H1 (cell line): ENCODE measurements at places on chromosomes 1 and 21.

GRCh38 chr1:30724655-30725421, 1.5 kb upstream of the MATN1 start:
- H3K4me1 ChIP-seq = no peaks in the 10 kb centered on the region
- DNase-seq = no peak
- no peak overlapping the region for H3K4me3 ChIP-seq
- H3K27me3 ChIP-seq = no peaks in the 10 kb centered on the region
- no peak overlapping the region for H3K27ac ChIP-seq
- H3K36me3 ChIP-seq = no peaks in the 10 kb centered on the region

- H3K4me3 ChIP-seq = no peak overlapping the region
- DNase-seq = no peak
- H3K27me3 ChIP-seq = peaks cover 2% of the 10 kb centered on the region; the same call in 1 of the 2 replicates
- no peaks in the 10 kb centered on the region for H3K4me1 ChIP-seq
- H3K27ac ChIP-seq = no peak overlapping the region
Observed at GRCh38 chr1:190597294-190597693, 119.6 kb upstream of the BRINP3 start.

GRCh38 chr1:245129319-245130240, 25.2 kb upstream of the KIF26B start:
- H3K4me1 ChIP-seq = no peaks in the 10 kb centered on the region; the same call in 1 of the 2 replicates
- H3K27ac ChIP-seq = no peak overlapping the region
- no peak overlapping the region for H3K4me3 ChIP-seq
- H3K36me3 ChIP-seq = no peaks in the 10 kb centered on the region
- no peak for DNase-seq

DNA sequence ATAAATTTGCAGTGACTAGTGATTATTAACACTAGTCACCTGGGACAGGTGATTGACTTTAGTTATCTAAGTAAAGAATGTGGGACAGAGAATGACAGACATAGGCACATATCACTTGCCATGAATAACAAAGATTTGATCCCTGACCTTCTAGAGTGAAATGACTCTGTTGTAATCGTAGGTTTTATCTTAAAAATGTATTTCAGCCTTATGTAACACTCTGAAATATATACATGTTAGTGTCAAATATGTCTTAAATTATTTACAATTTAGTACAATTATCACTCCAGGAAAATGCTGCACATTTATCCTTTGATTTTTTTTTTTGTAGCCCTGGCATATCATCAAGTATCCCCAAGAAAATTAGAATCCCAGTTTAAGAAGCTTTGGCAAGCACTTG, 186.4 kb upstream of the PTGFR start:
- no peaks in the 10 kb centered on the region for H3K27me3 ChIP-seq
- H3K36me3 ChIP-seq = no peaks in the 10 kb centered on the region
- H3K4me3 ChIP-seq = no peak overlapping the region
- no peak overlapping the region for H3K27ac ChIP-seq

DNA sequence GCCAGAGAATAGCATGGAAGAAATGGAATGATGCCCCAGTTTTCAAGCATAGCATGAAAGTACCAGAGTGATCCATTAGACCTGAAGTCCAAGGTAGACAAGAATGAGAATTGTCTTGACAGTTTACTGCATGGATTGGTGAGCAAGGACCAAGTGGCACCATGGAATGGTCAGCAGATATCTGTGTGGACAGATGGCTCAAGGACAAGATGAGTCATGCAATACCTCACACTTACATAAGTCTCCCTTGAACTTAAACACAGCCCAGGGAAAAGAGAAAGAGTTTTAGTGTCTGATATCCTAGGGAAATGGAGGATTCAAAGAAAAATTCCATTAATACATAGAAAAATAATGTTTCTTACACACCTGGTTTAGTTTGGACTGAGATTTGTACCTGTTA, 195.2 kb downstream of the MRPL39 start:
- no peaks in the 10 kb centered on the region for H3K27me3 ChIP-seq
- H3K4me1 ChIP-seq = no peaks in the 10 kb centered on the region
- no peak overlapping the region for H3K4me3 ChIP-seq
- DNase-seq = no peak

- H3K4me3 ChIP-seq = no peak overlapping the region
- DNase-seq = no peak
- no peaks in the 10 kb centered on the region for H3K36me3 ChIP-seq
- H3K4me1 ChIP-seq = no peaks in the 10 kb centered on the region; the same call in 1 of the 2 replicates
Observed at GRCh38 chr1:57797084-57797483, 373.2 kb upstream of the DAB1 start.

- no peak overlapping the region for H3K27ac ChIP-seq
- no peaks in the 10 kb centered on the region for H3K36me3 ChIP-seq
- DNase-seq = no peak
- H3K4me3 ChIP-seq = no peak overlapping the region
- no peaks in the 10 kb centered on the region; the same call in 1 of the 2 replicates for H3K27me3 ChIP-seq
Observed at GRCh38 chr1:22922640-22923039, 50.0 kb downstream of the LACTBL1 start.

GRCh38 chr1:209549443-209550205, 33.9 kb upstream of the CAMK1G start:
- H3K4me1 ChIP-seq = peaks cover 17% of the 10 kb centered on the region
- H3K27me3 ChIP-seq = no peaks in the 10 kb centered on the region; the same call in 1 of the 2 replicates
- DNase-seq = no peak
- H3K27ac ChIP-seq = no peak overlapping the region
- H3K4me3 ChIP-seq = no peak overlapping the region

- no peaks in the 10 kb centered on the region for H3K27me3 ChIP-seq
- no peaks in the 10 kb centered on the region for H3K4me1 ChIP-seq
- H3K27ac ChIP-seq = no peak overlapping the region
- no peaks in the 10 kb centered on the region for H3K36me3 ChIP-seq
- no peak for DNase-seq
Observed at GRCh38 chr21:24976238-24976637, 631.0 kb downstream of the MRPL39 start.

- peaks cover 4% of the 10 kb centered on the region for H3K4me1 ChIP-seq
- no peaks in the 10 kb centered on the region for H3K27me3 ChIP-seq
- DNase-seq = no peak
- H3K27ac ChIP-seq = no peak overlapping the region
- H3K36me3 ChIP-seq = no peaks in the 10 kb centered on the region
Observed at GRCh38 chr1:157439302-157439954, 112.9 kb downstream of the FCRL5 start.

- H3K27me3 ChIP-seq = no peaks in the 10 kb centered on the region
- no peak overlapping the region for H3K4me3 ChIP-seq
- no peak overlapping the region for H3K27ac ChIP-seq
- H3K4me1 ChIP-seq = no peaks in the 10 kb centered on the region
- H3K36me3 ChIP-seq = peaks cover 5% of the 10 kb centered on the region; the same call in 1 of the 2 replicates
Observed at GRCh38 chr1:28606771-28607170, 14.7 kb downstream of the RAB42 start.

DNA sequence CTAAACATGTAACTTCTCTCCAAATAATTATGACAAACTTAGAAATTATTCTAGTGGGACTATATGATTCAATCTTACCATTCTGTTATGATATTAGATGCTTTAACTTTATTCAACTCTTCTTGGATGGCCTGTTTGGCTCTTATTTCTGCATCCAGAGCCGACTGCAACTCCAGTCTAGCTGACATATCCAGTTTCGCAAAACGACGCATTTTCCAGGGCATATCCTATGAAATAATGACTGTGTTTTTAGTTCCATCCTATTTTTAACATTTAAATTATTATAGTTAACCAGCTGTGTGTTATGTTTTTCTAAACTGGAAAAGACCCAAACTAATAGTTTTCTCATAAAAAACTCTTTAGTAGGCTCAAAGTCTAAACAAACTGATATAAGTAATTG, 133.7 kb downstream of the COQ8A start:
- peaks cover 12% of the 10 kb centered on the region for H3K36me3 ChIP-seq
- H3K27ac ChIP-seq = no peak overlapping the region
- no peak overlapping the region for H3K4me3 ChIP-seq
- no peaks in the 10 kb centered on the region for H3K27me3 ChIP-seq

- no peaks in the 10 kb centered on the region for H3K4me1 ChIP-seq
- no peaks in the 10 kb centered on the region for H3K36me3 ChIP-seq
- DNase-seq = no peak
- H3K27ac ChIP-seq = no peak overlapping the region
Observed at GRCh38 chr1:234838182-234838581, 228.2 kb upstream of the IRF2BP2 start.

- DNase-seq = no peak
- no peaks in the 10 kb centered on the region for H3K27me3 ChIP-seq
- no peaks in the 10 kb centered on the region for H3K36me3 ChIP-seq
Observed at GRCh38 chr21:17726047-17726829, 92.9 kb downstream of the C21orf91 start.

- no peaks in the 10 kb centered on the region for H3K27me3 ChIP-seq
- no peak overlapping the region for H3K4me3 ChIP-seq
- no peak for DNase-seq
Observed at GRCh38 chr1:215118081-215118480, 35.5 kb downstream of the KCNK2 start.

- H3K36me3 ChIP-seq = no peaks in the 10 kb centered on the region
- no peak overlapping the region for H3K27ac ChIP-seq
- no peaks in the 10 kb centered on the region for H3K27me3 ChIP-seq
- H3K4me1 ChIP-seq = no peaks in the 10 kb centered on the region
- H3K4me3 ChIP-seq = no peak overlapping the region
Observed at GRCh38 chr1:217067642-217068041, 344.4 kb upstream of the ESRRG start.

DNA sequence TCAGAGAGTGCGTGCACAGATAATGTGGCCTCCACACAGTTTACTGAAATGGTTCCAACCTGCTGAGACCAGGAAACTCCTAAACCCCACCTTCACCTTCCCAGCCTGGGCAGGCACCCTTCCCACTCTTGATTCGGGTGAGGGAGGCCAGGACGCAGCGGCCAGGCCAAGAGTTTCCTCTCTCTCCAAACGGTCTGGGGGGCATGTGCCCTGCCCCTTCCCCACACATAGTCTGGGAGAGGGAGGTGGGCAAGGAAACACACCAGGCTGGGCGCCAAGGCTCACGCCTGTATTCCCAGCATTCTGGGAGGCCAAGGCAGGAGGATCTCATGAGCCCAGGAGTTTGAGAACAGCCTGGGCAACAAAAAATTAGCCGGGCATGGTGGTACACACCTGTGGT, 9.6 kb downstream of the TNFRSF8 start:
- no peaks in the 10 kb centered on the region for H3K36me3 ChIP-seq
- H3K27ac ChIP-seq = no peak overlapping the region
- H3K27me3 ChIP-seq = no peaks in the 10 kb centered on the region
- DNase-seq = no peak
- peaks cover 22% of the 10 kb centered on the region for H3K4me1 ChIP-seq

DNA sequence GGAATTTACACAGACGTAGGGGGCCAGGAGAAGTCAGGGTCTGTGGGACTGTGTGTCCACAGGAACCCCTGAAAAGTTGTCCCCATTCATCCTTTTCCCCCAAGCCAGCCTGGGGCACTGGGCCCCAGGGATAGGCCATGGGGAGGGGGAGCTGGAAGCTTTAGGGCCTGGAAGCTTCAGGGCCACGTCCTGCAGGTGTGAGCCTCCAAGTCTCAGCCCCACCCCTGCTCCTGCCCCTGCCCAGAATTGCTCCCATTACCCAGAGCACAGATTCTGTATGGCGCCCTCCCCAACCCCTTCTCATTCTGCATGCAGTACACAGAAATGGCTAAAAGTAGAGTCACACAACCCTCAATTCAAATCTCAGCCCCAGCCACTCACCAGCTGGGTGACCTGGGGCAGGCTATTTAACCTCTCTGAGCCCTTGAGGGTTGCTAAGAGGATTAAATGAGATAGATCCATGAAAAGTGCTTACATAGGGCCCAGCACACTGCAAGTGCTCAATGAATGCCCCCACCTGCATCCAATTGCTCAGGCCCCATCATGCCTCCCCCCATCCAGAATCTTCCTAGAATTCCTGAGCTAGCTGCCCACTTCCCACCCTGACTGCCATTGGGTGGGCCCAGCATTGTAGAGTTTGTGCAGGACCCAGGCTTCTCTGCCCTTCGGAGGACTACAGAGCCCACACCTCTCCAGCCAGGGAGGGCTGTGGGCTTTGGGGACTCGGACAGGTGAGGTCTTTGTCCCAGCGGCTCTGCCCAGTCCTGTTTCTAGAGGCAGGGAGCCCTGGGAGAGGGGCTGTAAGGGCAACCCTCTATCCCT, 6.5 kb downstream of the RAP1GAP start:
- H3K36me3 ChIP-seq = no peaks in the 10 kb centered on the region
- DNase-seq = no peak
- H3K4me1 ChIP-seq = peaks cover 4% of the 10 kb centered on the region; the same call in 1 of the 2 replicates
- H3K27ac ChIP-seq = no peak overlapping the region
